ENCODE measurements at places on chromosomes 7 and 10. TPM values are rescaled to one million over a fixed set of nuclear protein-coding genes. Genes with fewer than 3 reads are reported as not detected.

The DGKB gene
- not detected for total RNA-seq

The VSTM4 gene
- total RNA-seq, result 9.3 TPM

The ITGB8 gene
- 6.0 TPM for total RNA-seq

The KCND2 gene
- total RNA-seq, result 1.2 TPM

The GIMAP5 gene
- not detected for total RNA-seq

The MKX gene
- not detected for total RNA-seq

The NUTM2B gene
- 0.70 TPM for total RNA-seq

The MYL7 gene
- not detected for total RNA-seq

The ECHDC3 gene
- 18.7 TPM for total RNA-seq
